Osteocyte (in vitro differentiated cells): ENCODE measurements at places on chromosomes 3 and 15. TPM values are rescaled to one million over a fixed set of nuclear protein-coding genes. Genes with fewer than 3 reads are reported as not detected.
A peak's percentile ranks its signal among the peaks of the same experiment; 100 is the strongest.

DNA sequence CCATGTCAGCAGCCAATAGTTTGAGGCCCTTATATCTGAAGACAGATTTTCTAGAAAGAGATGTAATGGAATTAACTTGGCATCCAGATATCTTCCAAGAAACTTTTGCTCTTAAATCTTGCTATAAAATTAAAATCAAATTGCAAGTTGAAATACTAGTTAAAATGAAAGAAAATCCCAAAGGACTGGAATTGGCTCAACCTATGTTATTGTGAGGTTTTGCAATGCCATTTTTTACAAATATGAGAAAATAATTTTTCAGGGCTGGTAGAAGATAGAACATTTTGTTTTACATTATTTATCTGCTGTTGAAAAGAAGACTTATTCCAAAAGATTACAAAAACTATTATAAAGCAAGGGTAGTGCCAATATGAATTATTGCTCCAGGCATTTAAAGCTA lies 92.2 kb upstream of the AGTR1 start:
- no peaks in the 10 kb centered on the region for H3K27me3 ChIP-seq
- no peak for DNase-seq
- no peak overlapping the region for H3K4me3 ChIP-seq
- no peaks in the 10 kb centered on the region for H3K36me3 ChIP-seq
- no peak overlapping the region for H3K27ac ChIP-seq

GRCh38 chr3:14488286-14489041 lies 51.7 kb downstream of the GRIP2 start:
- no peak for DNase-seq
- no peak overlapping the region for H3K27ac ChIP-seq
- H3K27me3 ChIP-seq: no peaks in the 10 kb centered on the region
- peaks cover 5% of the 10 kb centered on the region for H3K4me1 ChIP-seq
- no peak overlapping the region for H3K4me3 ChIP-seq
- H3K36me3 ChIP-seq: peaks cover 34% of the 10 kb centered on the region

DNA sequence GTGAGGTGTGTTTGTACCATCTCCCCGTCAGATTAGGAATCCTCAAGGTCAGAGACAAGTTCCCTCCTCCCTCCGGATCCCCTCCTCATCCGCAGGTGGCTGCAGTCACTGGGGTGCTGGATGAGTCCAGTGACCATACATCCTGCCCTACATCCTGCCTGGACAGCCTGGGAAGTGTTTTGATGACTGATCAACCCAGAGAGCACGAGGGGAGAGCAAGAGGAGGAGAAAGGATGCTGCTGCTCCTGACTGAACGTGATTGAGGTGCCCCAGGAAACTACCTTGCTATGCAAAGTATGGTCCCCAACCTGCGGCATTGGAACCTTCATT lies 65.1 kb downstream of the SLC12A8 start:
- no peaks in the 10 kb centered on the region for H3K36me3 ChIP-seq
- DNase-seq: no peak
- peaks cover 79% of the 10 kb centered on the region for H3K4me1 ChIP-seq
- no peak overlapping the region for H3K4me3 ChIP-seq

DNA sequence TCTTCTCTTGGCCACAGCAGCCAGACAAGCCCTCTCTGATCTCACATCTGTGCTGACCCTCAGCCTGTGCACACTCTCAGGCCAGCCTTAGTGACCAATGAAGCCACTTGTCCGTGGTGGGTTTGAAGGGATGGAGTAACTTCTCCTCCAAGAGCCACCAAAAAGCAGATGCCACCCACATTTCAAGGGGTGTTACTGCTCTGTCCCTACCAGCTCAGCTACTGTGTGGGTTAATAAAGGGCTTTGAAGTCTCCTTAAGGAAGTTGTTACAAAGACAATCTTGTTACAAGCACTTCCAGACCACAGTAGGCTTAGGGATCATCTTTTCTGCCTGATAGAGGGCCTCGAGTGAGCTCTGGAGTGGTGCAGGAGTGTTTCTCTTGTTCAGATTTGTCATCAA lies 3.3 kb upstream of the CA12 start:
- H3K27ac ChIP-seq: no peak overlapping the region
- H3K27me3 ChIP-seq: peaks cover 7% of the 10 kb centered on the region
- no peak for DNase-seq
- H3K4me3 ChIP-seq: no peak overlapping the region
- H3K4me1 ChIP-seq: peaks cover 24% of the 10 kb centered on the region
- H3K36me3 ChIP-seq: no peaks in the 10 kb centered on the region

DNA sequence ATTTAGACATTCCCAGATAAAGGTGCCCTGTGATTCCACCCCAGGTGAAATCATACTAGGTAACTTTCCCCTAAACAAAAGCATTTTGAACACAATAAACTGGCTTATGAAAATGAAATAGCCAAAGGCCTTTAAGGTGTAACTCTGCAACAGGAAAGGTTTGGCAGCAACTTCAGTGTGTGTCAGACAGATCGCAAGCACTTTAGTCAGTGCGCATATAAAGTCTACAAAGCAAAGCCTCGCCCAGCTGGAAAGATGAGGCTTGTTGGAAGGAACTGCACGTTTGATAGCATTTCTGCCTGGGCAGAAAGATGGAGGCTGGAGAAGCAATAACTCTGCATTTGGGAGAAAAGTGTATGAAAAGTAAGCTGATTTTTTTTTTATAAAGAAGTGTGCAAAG lies 57.9 kb downstream of the PRICKLE2 start:
- no peak overlapping the region for H3K4me3 ChIP-seq
- H3K36me3 ChIP-seq: peaks cover 4% of the 10 kb centered on the region
- H3K27ac ChIP-seq: no peak overlapping the region
- peaks cover 26% of the 10 kb centered on the region for H3K4me1 ChIP-seq

- H3K4me3 ChIP-seq: no peak overlapping the region
- no peak for DNase-seq
- H3K36me3 ChIP-seq: peaks cover 9% of the 10 kb centered on the region
- peaks cover 12% of the 10 kb centered on the region for H3K4me1 ChIP-seq
- H3K27ac ChIP-seq: no peak overlapping the region
These were observed 31.0 kb downstream of the ACAP2 start for GRCh38 chr3:195411836-195412235.

DNA sequence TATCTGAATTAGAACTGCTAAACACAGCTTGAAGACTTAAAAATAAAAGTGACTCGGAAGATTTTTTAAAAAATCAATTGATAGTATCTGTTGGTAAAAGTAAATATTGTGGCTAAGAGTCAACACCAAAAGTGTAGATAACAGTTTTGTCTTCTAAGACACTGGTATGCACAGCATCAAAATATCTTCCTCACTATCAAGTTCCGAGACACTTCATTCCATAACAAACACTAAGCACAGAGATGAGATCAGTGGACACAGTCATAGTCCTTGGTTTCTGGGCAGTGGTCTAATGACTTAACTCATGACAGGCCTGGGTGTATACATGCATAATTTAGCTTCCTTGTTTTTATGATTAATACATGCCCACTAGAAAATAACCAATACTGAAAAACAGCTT lies 63.2 kb downstream of the PXYLP1 start:
- H3K4me1 ChIP-seq: peaks cover 32% of the 10 kb centered on the region
- H3K36me3 ChIP-seq: peaks cover 7% of the 10 kb centered on the region
- peak overlapping the region; percentile 56 for H3K4me3 ChIP-seq
- no peaks in the 10 kb centered on the region for H3K27me3 ChIP-seq
- DNase-seq: no peak

- no peaks in the 10 kb centered on the region for H3K36me3 ChIP-seq
- no peak overlapping the region for H3K27ac ChIP-seq
- H3K27me3 ChIP-seq: no peaks in the 10 kb centered on the region
- DNase-seq: no peak
These were observed 596.0 kb downstream of the NTRK3 start for GRCh38 chr15:87660251-87661129.

GRCh38 chr3:22988566-22988965 lies 214.6 kb upstream of the UBE2E2 start:
- H3K27me3 ChIP-seq: peaks cover 7% of the 10 kb centered on the region
- H3K36me3 ChIP-seq: peaks cover 2% of the 10 kb centered on the region
- H3K4me1 ChIP-seq: peaks cover 8% of the 10 kb centered on the region
- H3K27ac ChIP-seq: no peak overlapping the region
- no peak for DNase-seq

DNA sequence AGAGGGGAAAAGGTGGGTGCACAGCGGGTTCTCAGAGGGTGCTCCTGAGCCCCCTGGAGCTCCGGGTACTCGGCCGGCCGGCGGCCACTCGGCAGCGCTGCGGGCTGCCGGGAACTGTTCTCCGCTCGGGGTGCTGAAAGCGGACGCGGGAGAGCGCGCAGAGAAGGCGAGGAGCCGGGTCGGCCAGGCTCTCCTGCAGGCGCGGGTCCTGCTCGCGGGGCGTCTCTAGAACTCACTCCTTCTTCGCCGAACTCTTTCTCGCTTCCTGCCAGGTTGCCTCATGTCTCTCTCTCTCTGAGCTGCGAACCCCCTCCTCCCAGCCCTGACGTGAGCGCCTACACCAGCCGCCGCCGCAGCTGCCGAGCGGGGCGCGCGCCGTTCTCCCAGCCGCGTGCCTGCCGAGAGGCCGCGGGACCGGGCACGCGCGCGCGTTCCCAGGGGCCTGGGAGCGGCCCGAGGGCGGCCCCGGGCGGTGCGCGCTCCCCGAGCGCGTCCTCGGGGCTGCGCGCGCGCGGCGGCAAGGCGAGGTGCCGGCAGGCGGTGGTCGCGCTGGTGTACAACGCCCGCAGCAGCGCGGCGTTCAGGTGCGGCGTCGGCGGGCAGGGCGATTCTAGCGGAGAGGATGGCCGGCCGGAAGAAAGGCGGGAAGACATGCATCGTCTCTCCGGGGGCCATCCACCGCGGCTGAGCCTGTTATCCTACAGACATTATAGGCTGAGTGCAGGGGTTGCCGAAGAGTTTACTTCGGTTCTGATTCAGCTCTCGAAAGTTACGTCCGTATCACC lies at the start of gene PEX5L:
Gene PEX5L, minus strand, starts transcription at position 267 of the 785 bp plus-strand sequence. CDS start 338 bp downstream, outside the sequence.
- peak; percentile 87 for DNase-seq
- H3K4me1 ChIP-seq: peaks cover 11% of the 10 kb centered on the region
- peaks cover 57% of the 10 kb centered on the region for H3K27me3 ChIP-seq
- no peak within 1 kb of the TSS for H3K27ac ChIP-seq
- no peaks in the 10 kb centered on the region for H3K36me3 ChIP-seq

Gene KLF15
- total RNA-seq: 5.7 and 7.2 TPM in 2 replicates

Gene SLC25A20
- 12.4 and 13.3 TPM in 2 replicates for total RNA-seq

Gene CSPG5
- 0.42 and 0.59 TPM in 2 replicates for total RNA-seq

Gene GPR62
- total RNA-seq: not detected in 2 replicates
